ENCODE measurements at places on chromosomes 4 and X. TPM values are rescaled to one million over a fixed set of nuclear protein-coding genes. Genes with fewer than 3 reads are reported as not detected.

The FAM114A1 gene
- 87.4 TPM for total RNA-seq

The NIPAL1 gene
- 0.22 TPM for total RNA-seq

The TMPRSS11A gene
- not detected for total RNA-seq

The TSR2 gene
- total RNA-seq = 35.6 TPM

The IL2RG gene
- total RNA-seq = 5.4 TPM

The TMEM47 gene
- total RNA-seq = 56.1 TPM

The RNF128 gene
- 0.49 TPM for total RNA-seq

The LONRF3 gene
- 12.6 TPM for total RNA-seq

The GRID2 gene
- not detected for total RNA-seq

The PDE5A gene
- total RNA-seq = 30.0 TPM

The REELD1 gene
- total RNA-seq = 1.5 TPM

The MAGEA11 gene
- not detected for total RNA-seq

The SATL1 gene
- total RNA-seq = not detected

The KLHL4 gene
- 1.3 TPM for total RNA-seq

The CCDC160 gene
- total RNA-seq = not detected

The DOK7 gene
- total RNA-seq = not detected

The ELK1 gene
- 17.0 TPM for total RNA-seq

The PNMA6F gene
- total RNA-seq = not detected

The VEGFC gene
- 12.6 TPM for total RNA-seq

The USP26 gene
- total RNA-seq = not detected

The OPRPN gene
- not detected for total RNA-seq

The KIAA1210 gene
- not detected for total RNA-seq

The TLR2 gene
- total RNA-seq = 51.5 TPM

Measured in subcutaneous adipose tissue (tissue), 4 donors.